ENCODE measurements at places on chromosomes 12 and 14.

GRCh38 chr14:100781952-100782351 lies 44.0 kb upstream of the MEG3 start:
- no peak for DNase-seq

- no peak for DNase-seq
Measured at GRCh38 chr14:33493266-33493665, 457.6 kb downstream of the EGLN3 start.

DNA sequence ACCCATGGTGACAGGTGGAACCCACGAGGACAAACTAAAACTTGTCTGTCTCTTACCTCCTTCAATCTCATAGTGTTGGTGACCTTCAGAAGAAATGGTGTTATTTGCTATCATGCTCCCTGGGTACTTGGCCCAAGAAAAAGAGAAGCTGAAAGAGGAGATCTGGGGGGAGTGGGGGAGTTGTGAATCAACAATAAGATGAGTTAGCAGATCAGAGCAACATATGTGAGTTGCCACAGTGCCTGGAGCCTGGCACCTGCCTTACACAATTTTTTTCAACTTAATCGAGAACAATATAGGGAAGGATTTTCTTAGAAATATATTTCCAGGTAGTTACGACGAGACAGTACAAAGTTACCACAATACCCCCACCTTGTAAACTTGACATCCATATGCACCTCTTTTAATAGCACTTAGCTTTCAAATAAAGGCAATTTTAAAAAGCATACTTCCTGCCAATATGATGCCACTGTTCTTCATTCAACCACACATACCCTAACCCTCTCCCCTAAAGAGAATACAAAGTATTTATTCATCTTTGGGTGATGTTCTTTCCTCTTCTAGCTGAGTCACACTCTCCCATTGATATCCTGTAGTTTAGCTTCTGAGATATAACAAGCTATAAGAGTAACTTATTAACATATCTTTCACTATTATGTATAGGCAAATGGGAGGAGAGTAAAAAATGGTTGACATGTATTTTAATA lies 424.1 kb upstream of the OR4E1 start:
- no peak for DNase-seq

- no peak for DNase-seq
Measured at GRCh38 chr12:89954259-89954658, 245.6 kb upstream of the ATP2B1 start.

DNA sequence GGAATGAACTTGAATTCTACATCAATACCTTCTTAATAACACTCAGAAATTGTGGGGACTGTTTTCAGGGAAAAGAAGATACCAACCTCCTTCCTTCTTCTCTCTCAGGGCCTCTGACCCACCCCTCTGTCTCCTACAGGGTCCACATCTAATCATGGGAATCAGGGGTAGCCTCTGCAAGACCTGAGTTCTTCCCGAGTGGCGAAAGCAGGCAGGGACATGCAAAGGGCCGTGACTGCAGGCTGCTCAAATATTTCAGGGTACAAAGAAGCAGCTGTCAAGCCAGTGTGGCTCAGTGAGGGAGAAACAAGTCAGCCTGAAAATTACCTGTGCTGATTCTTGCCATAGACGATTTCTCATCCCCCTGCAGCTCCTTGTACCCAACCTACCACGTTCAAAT lies 123.1 kb upstream of the PARP11 start:
- DNase-seq, result no peak

DNA sequence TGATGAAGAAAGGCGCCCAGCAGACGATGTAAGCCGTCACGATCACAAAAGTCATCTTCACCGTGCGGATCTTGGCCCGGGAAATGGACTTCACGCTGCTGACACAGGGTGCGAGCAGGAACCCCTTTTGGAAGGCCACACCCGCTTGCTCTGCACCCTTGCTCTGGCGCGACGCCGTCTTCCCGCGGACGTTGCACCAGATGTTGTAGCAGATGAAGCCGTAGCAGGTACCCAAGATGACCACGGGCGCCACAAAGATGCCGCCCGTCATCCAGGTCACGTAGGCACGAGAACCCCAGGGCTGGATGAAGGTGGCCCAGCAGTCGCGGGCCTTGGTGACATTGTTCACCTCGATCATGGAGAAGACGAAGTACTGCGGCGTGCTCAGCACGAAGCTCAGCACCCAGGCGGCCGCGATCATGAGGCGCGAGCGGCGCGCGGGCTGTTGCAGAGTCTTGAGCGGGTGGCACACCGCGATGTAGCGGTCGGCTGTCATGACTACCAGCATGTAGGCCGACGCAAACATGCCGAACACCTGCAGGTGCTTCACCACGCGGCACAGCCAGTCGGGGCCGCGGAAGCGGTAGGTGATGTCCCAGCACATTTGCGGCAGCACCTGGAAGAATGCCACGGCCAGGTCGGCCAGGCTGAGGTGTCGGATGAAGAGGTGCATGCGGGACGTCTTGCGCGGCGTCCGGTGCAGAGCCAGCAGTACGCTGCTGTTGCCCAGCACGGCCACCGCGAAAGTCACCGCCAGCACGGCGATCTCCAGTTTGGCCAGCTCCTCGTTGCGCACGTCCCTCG lies 890 bp downstream of the AVPR1A start:
- no peak for DNase-seq

GRCh38 chr12:47360771-47361388 lies 281.1 kb upstream of the AMIGO2 start:
- DNase-seq, result no peak

GRCh38 chr14:27559848-27560247 lies 962.0 kb upstream of the NOVA1 start:
- DNase-seq, result no peak

GRCh38 chr12:57452937-57453509 lies 2.1 kb upstream of the INHBE start:
- peak; percentile 55 for DNase-seq

GRCh38 chr12:128662101-128662500 lies 161.7 kb downstream of the SLC15A4 start:
- DNase-seq, result no peak

GRCh38 chr14:34300882-34301734 lies 160.9 kb downstream of the SPTSSA start:
- peak; percentile 30 for DNase-seq

DNA sequence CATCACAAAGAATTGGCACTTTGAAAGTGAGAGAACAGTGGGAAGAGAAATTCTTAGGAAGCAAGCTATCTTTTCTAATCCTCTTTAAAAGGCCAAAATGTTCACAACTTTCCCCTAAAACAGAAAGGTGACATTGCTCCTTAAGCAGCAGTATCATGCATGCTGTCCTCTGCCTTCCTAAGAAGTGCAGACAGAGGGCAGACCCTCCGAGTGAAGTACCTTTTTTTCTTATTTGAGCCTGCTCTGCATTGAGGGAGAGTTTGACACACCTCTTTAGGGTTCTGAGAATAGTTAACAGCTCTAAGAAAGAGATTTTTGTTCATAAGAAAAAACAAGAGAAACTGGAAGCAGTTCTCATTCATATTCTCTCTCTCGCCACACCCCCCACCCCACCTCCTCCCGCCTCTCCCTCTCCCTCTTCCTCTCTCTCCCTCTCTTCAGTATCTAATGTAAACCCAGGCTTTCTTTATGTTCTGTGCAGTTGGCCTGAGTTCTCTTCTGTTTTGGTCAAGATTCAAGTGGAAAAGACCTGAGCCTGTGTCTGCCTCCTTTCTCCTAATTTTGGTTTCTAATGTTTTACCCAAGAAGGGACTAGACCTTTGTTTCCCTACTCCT lies 709.1 kb downstream of the DIO2 start:
- DNase-seq, result no peak

DNA sequence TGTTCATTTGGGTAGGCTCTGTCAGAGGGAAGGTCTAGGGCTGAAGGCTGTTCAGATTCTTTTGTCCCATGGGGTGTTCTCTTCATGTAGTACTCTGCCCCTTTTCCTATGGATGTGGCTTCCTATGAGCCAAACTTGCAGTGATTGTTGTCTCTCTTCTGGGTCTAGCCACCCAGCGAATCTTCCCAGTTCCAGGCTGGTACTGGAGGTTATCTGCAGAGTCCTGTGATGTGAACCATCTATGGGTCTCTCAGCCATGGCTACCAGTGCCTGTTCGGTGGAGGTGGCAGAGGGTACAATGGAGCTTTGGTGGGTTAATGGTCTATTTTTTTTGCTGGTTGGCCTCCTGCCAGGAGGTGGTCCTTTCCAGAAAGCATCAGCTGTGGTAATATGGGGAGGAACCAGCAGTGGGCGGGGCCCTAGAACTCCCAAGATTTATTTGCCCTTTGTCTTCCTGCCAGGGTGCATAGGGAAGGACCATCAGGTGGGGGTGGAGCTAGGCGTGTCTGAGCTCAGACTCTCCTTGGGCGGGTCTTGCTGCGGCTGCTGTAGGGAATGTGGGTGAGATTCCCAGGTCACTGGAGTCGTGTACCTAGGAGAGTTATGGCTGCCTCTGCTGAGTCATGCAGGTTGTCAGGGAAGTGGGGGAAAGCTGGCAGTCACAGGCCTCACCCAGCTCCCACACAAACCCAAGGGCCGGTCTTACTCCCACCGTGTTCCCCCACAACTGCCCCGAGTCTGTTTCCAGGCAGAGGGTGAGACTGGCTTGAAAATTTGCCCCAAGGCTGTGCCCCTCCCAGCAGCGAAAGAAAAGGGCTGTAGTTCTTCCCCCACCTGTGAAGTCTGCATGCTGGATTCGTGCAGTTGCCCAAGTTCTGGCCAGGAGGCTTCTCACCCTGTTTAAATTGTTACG lies 17.5 kb downstream of the MTRFR start:
- no peak for DNase-seq

- no peak for DNase-seq
Measured at GRCh38 chr12:116299665-116300328, 22.3 kb upstream of the MED13L start.

- no peak for DNase-seq
Measured at GRCh38 chr12:26156201-26156871, 31.5 kb upstream of the BHLHE41 start.

GRCh38 chr12:26938701-26939062 lies 412 bp downstream of the FGFR1OP2 start:
- DNase-seq, result no peak

DNA sequence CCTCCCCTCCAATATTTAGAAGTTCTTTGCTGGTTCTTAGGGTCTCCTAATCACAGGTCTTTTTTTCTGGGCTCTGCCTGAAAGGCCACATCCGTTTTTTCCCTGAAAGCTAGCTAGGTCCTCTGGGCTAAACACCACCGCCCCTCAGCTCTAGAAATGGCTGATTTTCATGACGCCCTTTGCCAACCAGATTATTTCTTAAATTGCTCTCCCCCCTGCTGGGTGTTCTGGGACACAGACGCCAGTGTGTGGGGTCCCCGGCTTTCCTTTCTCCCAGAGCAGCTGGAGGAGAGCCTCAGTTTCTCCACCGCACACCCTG lies 45.3 kb upstream of the ATP23 start:
- DNase-seq, result no peak

DNA sequence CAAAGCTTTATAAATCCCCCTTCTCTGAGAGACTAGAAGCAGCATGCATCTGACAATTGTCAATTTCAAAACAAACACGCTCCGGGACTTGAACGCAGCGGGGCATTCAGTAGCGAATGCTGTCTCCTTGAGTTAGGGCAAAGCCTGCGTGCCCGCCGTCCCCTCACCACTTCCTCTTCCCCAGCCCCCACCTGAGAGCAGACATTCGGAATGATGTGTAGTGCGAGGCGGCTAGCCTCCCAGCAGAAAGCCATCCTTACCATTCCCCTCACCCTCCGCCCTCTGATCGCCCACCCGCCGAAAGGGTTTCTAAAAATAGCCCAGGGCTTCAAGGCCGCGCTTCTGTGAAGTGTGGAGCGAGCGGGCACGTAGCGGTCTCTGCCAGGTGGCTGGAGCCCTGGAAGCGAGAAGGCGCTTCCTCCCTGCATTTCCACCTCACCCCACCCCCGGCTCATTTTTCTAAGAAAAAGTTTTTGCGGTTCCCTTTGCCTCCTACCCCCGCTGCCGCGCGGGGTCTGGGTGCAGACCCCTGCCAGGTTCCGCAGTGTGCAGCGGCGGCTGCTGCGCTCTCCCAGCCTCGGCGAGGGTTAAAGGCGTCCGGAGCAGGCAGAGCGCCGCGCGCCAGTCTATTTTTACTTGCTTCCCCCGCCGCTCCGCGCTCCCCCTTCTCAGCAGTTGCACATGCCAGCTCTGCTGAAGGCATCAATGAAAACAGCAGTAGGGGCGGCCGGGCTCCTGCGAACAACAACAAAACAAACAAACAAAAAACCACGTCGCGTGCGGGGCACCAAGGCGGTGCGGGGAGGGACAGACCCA lies 2.2 kb downstream of the PRMT8 start:
- DNase-seq, result no peak

DNA sequence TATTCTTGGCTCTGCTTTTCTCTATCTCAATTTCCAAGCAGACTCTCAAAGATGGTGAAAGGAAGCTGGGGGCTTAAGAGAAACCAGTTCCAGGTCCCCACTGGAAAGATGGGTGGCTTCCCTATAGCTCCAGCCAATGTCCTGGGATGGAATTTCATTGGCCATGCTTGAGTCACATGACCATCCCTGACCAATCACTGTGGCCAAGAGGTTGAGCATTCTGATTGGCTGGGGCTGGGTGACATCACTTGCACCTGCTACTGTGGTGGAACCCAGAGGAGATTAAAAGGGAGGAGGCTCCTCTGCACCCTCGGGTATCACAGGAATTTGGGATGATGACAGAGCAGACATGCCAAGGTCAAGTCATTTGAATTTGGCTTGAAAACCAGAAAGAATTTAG lies 436.5 kb downstream of the TMEM132D start:
- DNase-seq, result no peak

- no peak for DNase-seq
Measured at GRCh38 chr14:54219261-54220070, 177.3 kb upstream of the CDKN3 start.

DNA sequence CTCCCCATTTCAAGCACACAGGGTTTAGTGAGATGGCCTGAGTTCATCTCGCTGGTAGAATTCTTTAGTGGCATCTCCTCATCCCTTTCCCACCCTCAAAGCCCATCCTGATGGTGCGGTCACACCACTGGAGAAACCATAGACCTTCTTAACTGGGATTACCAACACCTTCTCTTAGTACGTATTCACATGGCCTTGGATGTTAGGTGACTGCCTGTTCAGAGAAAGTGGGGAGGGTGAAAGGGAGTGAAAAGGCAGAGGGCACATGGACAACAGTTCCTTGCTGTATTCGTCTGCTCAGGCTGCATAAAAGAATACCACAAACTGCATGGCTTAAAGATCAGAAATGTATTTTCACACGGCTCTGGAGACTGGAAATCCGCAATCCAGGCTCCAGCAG lies 306.1 kb downstream of the ZFP36L1 start:
- no peak for DNase-seq

- no peak for DNase-seq
Measured at GRCh38 chr14:101082436-101083384, 179.2 kb upstream of the RTL1 start.

DNA sequence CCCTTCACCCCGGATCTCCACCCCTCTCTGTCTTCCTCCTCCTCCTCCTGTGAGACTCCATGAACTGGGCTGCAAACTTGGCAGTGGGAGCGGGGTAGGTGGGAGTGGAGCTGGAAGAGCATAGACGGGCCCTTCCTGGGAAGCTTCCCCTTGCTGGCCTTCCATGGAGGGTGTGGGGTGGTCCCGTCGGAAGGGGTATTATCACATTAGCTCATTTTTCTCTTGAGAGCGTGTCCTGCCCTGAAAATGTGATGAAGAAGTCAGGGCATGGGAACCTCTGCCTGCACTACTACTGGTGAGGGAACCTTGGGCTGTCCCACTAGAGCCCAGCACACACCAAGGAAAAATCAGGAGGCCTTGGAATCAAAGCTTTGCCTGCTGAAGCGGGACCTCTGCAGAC lies 66.5 kb downstream of the CACNA1C start:
- no peak for DNase-seq

GRCh38 chr12:66119870-66120241 lies 10.7 kb downstream of the LLPH start:
- no peak for DNase-seq

- no peak for DNase-seq
Measured at GRCh38 chr12:107461222-107461975, 224.2 kb upstream of the PWP1 start.
